WERI-Rb-1 (cell line): ENCODE measurements at places on chromosomes 12 and 14.
A peak's percentile ranks its signal among the peaks of the same experiment; 100 is the strongest.

DNA sequence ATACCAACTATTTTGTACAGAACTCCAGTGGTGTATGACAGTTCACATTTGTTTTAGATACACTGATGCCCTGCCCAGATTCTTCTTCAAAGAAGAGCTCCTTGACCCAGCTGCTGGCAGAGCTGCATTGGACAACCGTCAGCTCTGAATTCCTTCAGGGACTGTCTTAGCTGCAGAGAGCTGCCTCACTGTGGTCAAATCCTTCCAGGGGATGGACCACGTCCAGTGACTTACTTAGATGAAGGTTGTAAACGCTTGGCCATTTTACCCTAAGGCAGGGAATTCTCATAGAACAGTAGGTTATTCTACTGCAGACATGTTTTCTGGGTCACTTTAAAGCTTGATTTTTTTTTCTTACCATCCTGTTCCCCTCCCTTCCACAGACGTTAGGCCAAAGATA is 905.0 kb upstream of the ATXN7L3B start:
- DNase-seq, result no peak

- DNase-seq, result no peak
These were observed 26.0 kb downstream of the WBP11 start for GRCh38 chr12:14777271-14777670.

- no peak for DNase-seq
These were observed 20.3 kb upstream of the CLEC4E start for GRCh38 chr12:8561011-8561410.

- DNase-seq, result no peak
These were observed 450 bp downstream of the DDN start for GRCh38 chr12:48998497-48999353.

- no peak for DNase-seq
These were observed 8.4 kb downstream of the CPM start for GRCh38 chr12:68924546-68924945.

- no peak for DNase-seq
These were observed 80.1 kb downstream of the CHST11 start for GRCh38 chr12:104536841-104537240.

GRCh38 chr12:111775205-111776193 is 8.8 kb downstream of the ALDH2 start:
- DNase-seq, result no peak

DNA sequence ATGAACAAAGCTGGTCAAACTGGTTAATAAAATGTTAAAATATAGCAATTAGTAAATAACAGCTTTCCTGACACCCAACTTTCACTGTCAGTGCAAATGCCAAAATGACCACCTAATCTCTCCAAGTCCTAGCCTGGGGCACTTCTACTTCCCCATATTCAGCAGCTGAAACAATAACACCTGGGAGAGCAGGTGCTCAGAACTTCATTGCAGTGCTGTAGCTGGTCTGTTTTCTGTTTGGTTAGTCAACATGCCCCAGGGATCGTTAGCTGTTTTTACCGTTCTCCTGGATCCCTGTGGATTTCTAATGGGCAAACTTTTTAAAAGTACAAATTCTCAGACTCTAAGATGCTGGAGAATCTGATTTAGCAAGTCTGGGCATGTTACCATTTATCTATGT is 759.7 kb downstream of the GALC start:
- no peak for DNase-seq

GRCh38 chr12:66103016-66103913 is 27.3 kb downstream of the LLPH start:
- no peak for DNase-seq

DNA sequence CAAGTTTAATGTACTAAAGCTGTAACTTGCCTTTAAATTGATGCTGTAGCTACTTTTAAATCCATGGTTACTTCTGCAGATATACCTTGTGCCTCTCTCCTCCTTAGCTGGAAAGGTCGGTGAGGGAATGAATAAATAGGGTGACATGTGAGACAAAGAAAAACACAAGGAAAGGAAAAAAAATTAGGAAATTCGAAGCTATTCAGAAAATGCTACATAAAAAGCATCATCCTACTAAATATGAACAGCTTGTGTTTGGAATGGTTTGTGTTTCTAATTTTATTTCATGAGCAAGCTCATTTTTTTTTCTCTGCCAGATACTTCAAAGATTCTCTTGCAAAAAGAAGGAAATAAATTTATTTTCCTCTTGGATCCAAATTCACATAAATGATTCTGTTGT is 186.3 kb upstream of the NUDT4 start:
- DNase-seq, result no peak

DNA sequence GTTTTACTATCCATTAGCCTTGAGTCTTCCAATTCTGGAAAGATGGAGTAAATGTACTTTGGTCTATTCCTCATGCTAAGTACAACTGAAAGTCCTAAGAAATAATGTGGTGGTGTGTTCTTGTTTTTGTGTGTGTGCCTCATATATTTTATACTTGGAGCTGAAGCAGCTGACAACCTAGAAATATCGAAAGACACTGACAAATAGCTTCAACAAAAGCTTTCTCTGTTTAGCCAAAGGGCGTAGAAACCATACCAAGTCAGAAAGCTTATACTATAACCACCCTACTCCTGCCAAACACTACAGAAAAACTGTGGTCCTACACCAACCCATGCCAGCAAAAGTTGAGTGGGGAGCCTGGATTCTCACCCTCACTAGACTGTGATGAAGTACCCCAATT is 188.4 kb downstream of the GPHN start:
- DNase-seq, result no peak

GRCh38 chr12:51752234-51752889 is 96.2 kb downstream of the FIGNL2 start:
- DNase-seq, result peak; percentile 18

DNA sequence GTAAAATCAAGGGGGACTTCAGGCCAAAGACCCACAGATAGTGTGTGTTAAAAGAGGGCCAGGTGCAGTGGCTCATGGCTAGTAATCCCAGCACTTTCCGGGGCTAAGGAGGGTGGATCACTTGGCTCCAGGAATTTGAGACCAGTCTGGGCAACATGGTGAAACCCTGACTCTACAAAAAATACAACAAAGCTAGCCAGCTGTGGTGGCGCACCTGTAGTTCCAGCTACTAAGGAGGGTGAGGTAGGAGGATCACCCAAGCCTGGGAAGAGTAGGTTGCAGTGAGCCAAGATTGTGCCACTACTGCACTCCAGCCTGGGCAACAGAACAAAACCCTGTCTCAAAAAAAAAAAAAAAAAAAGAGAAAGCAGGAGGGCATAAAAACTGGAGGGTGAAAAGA is 8.5 kb downstream of the VCPKMT start:
- DNase-seq, result no peak

GRCh38 chr14:30906752-30907658 is 32.6 kb downstream of the COCH start:
- no peak for DNase-seq

DNA sequence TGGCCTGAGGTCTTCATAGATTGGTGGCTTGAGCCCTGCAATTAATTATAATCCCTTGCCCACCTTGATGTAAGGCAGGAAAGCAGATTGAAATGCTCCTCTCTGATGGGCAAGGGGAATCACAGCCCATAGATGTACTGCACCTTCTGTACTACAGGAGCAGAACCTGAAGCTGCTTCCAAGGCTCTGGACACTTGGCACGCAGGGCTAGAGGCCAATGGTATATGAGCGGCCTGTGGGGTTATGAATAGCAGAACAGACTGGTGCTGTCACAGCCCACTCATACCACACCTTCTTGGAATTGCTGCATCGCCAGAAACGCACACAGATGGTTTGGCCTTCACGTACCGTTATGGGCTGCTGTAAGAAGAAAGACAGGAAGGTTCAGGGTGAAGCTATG is 1.7 kb upstream of the RBM23 start:
- DNase-seq, result no peak

DNA sequence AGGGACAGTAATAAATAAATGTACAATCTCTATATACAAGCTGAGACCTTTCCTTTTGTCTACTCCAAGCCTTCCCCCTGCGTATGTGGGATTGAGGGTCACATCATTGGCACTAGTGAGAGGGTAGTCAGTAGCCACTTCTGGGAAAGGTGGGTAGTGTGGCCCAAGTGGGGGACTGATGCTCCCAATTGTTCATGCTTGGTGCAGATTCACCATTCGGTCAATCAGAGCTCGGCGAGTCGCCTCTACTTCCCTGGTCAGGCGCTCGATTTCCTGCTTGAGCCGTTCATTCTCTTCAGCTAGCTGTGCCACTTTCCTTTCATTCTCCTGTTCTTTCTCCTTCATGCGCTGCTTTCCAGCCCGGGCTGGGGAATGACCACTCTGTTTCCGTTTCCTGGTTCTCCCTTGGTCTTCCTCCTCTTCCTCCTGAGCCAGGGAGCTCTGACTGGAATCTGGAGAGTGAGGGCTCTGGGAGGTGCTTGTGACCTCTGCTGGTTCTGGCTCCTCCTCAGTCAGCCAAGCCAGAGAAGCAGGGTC is 3.6 kb downstream of the DDIT3 start:
- no peak for DNase-seq

- no peak for DNase-seq
These were observed 15.8 kb upstream of the OAS2 start for GRCh38 chr12:112962561-112962960.

- DNase-seq, result no peak
These were observed 1.1 kb downstream of the LRP6 start for GRCh38 chr12:12265571-12266388.

GRCh38 chr12:80877721-80878265 is 59.9 kb downstream of the LIN7A start:
- no peak for DNase-seq

DNA sequence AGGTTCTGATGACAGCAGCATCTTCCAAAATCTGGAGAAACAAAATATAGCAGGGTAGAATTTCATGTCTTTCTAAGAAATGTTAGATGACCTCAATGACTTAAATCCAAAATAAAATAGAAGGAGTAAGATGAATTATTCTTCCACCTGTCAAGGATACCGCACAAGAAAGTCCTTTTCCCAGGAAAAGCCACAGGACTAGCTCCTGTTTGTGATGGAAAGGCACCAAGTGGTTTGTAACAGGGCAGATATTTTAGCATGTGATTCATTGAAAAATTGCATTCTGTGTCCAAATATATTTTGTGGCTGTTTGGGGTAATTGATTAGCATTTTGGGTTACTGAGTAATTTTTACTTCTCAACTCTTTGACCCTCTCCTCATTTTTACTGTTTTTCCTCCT is 2.7 kb downstream of the CD163L1 start:
- no peak for DNase-seq

DNA sequence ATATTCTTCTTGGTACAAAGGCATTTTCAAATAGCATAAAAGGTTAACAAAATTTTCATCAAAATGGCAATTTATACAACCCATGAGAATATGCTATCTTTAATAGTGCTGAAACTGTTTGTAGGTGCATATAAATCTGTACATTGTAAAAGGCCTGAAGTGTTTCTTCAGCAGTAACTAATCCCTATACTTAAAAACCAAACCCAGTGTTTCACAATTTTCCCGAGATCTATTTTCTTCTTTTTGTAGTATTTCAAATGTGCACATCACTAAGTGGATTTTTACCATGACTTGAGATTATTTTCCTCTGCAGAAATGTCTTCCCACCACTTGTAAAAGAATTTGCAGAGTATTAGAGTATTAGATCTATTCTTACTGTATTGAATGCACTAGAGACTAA is 76.5 kb downstream of the FERMT2 start:
- no peak for DNase-seq

GRCh38 chr14:104680056-104680805 is 9.2 kb upstream of the INF2 start:
- DNase-seq, result no peak

GRCh38 chr12:100737168-100737567 is 57.4 kb upstream of the ANO4 start:
- DNase-seq, result no peak

GRCh38 chr12:47377414-47378221 is 297.9 kb upstream of the AMIGO2 start:
- no peak for DNase-seq

DNA sequence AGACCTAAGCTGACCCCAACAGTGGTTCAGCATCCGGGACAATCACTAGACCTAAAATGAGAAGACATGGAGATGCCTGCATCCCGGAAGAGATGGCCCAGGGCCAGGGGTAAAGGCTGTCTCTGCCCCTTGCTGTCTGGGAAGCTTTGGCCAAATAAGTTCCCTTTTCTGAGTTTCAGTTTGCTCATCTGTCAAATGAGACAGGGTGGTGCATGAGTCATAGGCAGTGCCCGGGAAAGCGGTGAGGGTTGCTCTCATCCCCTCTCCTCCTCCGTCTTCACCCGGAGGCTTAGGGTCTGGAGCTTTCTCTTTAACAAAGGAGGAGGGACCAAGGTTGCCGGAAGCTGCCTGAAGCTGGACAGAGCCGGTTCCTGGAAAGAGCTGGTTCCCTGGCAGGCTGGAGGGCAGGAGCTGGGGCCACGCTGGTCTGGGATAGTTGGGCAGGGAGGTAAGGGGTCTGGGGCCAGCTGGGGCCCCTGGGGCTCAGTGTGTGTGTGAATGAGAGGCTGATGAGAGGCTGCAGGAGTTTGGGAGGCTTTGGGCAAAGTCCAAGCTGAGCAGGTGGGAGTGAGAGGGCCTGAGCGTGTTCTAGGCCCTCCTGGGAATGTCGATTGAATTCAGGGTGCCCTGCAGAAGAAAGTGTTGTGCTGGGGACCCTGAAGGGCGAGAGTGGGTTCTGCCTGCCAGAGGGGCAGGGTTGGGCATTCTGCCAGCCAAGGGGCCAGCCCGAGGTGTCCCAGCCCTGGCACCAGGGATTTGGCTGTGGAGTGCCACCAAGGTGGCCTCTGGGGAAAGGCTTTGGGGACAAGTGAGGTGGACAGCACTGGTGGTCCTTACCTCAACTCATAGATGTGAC is at the start of gene SDSL:
TSS of gene SDSL (plus strand) at position 351 of the 856 bp plus-strand sequence. CDS start 5,603 bp downstream, outside the sequence.
- peak; percentile 75 for DNase-seq

- DNase-seq, result no peak
These were observed 184.6 kb upstream of the TMEM260 start for GRCh38 chr14:56394826-56395530.

GRCh38 chr14:94769391-94770250 is at the start of gene GSC:
TSS of gene GSC (minus strand) at chr14:94770113. CDS start at chr14:94770015, 98 bp downstream.
- peak; percentile 83 for DNase-seq

DNA sequence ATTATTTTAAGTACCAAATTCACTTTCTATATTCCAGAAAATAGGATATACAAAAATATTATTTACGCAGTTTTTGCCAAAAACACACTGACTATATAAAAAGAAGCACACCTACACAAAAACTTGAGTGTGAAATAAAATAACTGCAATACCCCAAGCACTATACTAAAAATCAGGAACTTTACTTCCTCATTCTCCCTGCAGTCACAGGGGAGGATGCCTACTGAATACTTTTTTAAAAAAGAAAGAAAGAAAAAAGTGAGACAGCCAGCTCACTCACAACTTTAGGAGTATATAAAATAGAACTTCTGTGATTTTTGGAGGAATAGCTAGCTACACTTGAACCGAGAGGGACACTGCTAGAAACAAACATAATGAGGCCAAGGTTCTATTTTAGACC is 12.2 kb downstream of the RPS6KA5 start:
- no peak for DNase-seq

- peak; percentile 23 for DNase-seq
These were observed 591 bp downstream of the GXYLT1 start for GRCh38 chr12:42144158-42144407.
